ENCODE measurements at places on chromosomes 16 and 17.

- no peaks in the 10 kb centered on the region for H3K36me3 ChIP-seq
- H3K27me3 ChIP-seq = no peaks in the 10 kb centered on the region
- no peaks in the 10 kb centered on the region for H3K4me1 ChIP-seq
- no peak for DNase-seq
- no peak overlapping the region for H3K27ac ChIP-seq
Observed at GRCh38 chr17:44623070-44623725, 33.1 kb upstream of the MEIOC start.

DNA sequence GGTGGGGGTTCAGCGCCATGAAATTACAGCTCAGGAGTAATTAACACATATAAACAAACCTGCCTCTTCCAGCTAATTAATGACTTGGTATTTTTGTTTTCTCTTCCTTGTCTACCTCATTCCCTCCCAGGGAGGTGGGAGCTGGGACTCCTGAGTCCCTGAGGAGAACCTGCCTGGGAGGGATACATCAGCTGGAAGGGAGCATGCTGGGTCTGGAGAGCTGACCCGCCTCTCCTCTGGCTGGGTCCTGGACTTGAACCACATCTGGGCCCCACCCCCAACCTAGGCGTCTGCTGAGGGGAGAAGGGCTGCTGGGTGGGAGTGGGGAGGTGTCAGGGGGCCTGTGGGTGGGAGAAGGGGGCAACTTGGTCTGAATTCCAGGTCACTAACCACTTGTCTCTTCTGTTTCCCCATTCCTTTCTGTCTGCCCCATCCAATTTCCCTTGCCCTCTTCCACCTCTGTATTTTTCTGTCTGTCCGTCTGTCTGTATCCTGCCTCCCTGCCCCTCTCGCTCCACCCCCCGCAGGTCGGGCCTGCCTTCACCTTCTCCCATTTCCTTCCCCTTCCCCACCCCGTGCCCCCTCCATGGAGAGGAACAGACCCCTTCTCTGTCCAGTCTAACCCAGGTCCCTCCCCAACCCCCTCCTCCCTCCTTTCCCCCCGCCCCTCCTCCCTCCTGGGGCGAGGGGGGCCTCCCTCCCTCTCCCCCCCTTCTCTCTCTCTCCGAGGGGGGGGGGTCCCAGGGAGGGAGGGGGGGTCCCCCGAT, at the start of gene NLGN2:
NLGN2 (plus strand) TSS at position 361 of the 767 bp plus-strand sequence. CDS start 411 bp downstream, outside the sequence.
- H3K36me3 ChIP-seq = peaks cover 30% of the 10 kb centered on the region
- H3K27ac ChIP-seq = no peak within 1 kb of the TSS

- no peak overlapping the region for H3K27ac ChIP-seq
- H3K4me3 ChIP-seq = no peak overlapping the region
- H3K27me3 ChIP-seq = no peaks in the 10 kb centered on the region
- H3K4me1 ChIP-seq = no peaks in the 10 kb centered on the region
- DNase-seq = no peak
- no peaks in the 10 kb centered on the region for H3K36me3 ChIP-seq
Observed at GRCh38 chr17:72359811-72360210, 239.0 kb downstream of the SOX9 start.

DNA sequence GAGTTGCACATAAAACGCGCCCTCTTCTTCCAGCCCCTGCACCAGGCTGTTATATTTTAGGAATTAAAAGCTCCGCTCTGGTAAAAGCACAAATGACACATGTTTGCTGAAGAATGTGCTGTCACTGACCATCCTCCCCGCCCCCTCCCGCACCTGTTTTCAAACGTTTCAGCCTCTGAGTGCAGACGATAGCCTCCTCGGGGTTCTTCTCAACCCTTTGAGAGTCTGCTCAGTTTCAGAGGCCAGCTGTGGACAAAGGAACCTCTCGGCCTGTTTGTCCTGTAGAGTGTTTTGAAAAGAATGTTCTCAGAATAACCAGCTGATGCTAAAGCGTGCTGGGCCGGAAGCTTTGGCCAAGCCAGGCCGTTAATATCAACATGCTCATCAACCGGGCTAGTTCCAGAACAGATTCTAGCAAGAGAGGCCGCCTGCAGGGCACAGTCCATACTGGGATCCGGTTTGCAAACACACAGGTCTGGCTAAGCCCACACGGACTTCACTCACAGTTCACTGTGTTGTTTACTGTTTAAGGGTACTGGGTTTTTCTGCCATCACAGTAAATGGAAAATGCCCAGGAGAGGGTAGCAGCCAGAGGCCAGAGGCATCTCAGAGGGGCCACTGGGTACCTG, 6.4 kb upstream of the CACNG4 start:
- DNase-seq = no peak
- H3K4me1 ChIP-seq = no peaks in the 10 kb centered on the region
- peaks cover 44% of the 10 kb centered on the region for H3K27me3 ChIP-seq
- no peak overlapping the region for H3K4me3 ChIP-seq

GRCh38 chr17:69679829-69680228, 265.3 kb downstream of the MAP2K6 start:
- no peaks in the 10 kb centered on the region for H3K27me3 ChIP-seq

DNA sequence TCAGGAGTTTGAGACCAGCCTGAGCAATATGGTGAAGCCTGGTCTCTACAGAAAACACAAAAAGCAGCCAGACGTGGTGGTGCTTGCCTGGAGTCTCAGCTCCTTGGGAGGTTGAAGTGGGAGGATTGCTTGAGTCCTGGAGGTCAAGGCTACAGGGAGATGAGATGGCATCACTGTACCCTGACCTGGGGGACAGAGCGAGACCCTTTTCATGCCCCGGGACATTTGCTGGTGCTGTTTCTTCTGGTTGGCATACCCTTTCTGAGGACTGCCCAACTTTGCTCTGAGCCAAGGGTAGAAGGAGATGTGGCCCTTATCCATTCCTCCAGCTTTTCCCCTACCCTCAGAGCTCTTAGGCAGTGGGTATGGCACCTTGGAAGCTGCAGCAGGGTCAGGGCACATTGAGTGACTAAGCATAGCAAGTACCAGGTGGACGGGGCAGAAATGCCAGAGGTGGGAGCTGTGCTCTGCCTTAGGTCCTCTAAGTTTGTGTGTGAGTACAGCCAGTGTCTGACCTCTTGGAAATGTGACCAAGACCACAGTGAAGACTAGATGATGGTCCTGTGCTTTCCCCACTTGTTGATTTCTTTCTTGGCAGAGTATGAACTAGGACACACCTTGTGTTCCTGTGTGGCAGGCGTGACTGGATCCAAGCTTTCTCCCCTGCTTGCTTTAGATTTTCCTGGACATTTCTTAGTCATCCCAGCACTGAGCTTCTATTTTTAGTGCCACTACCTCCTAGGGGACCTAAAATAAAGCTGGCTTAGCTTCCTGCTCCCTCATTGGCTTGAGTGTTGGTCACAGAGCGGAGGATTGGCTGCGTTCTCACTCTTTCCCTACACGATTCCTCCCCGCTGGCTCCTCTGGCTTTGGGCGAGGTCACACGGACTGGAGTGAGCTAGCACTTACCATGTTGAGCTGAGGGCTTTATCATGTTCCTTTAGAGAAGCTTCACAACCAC, 9.9 kb upstream of the EDC4 start:
- H3K4me1 ChIP-seq = peaks cover 42% of the 10 kb centered on the region
- peak overlapping the region; percentile 83 for H3K27ac ChIP-seq
- H3K27me3 ChIP-seq = no peaks in the 10 kb centered on the region
- H3K4me3 ChIP-seq = no peak overlapping the region
- H3K36me3 ChIP-seq = peaks cover 28% of the 10 kb centered on the region

Measured in tibial artery (tissue), 4 donors.